ENCODE measurements at places on chromosomes 12 and 14.
A peak's percentile ranks its signal among the peaks of the same experiment; 100 is the strongest.

- DNase-seq, result no peak
These were observed 75.0 kb downstream of the DIP2B start for GRCh38 chr12:50579757-50580267.

GRCh38 chr14:76352639-76353281, 23.2 kb upstream of the ESRRB start:
- peak; percentile 78 for DNase-seq

DNA sequence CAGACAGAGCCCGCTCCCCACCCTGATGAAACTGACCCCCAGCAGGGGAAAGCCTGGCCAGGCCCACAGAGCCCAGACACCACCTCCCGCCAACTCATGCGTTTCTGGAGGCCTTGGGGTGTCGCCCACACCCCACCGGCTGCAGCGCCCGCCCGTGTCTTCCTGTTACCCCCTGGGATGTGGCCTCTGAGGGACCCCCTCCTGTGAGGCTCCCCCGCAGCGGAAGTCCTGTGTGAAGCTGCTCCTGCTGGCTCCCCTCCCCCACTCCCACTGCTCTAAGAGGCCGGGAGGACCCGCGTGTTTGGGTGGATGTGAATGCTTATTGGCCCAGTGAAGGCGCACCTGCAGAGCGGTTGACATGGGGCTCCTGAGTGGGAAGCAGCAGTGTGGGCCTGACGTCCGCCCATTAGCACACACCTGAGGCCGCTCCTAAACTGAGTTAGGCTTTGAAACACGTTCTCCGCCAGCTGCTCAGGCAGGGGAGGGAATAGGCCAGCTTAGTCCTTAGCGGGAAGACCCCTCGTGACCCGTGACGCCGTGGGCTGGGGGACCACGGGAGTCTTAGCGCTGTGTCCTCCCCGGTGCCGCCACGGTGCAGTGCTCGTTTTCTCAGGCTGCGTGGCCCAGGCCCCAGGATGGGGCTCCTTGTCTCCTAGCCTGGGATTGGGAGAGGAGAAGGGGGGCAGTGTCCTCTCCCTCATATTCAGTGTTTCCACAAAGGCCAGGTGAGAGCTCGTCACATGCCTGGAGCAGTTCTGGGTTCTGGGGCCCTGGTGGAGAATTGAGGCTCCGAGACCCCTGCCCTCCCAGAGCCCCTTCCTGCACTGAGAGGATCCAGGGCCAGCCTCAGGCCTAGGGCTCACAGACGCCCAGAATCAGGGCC, 323.4 kb upstream of the SFSWAP start:
- DNase-seq, result no peak

DNA sequence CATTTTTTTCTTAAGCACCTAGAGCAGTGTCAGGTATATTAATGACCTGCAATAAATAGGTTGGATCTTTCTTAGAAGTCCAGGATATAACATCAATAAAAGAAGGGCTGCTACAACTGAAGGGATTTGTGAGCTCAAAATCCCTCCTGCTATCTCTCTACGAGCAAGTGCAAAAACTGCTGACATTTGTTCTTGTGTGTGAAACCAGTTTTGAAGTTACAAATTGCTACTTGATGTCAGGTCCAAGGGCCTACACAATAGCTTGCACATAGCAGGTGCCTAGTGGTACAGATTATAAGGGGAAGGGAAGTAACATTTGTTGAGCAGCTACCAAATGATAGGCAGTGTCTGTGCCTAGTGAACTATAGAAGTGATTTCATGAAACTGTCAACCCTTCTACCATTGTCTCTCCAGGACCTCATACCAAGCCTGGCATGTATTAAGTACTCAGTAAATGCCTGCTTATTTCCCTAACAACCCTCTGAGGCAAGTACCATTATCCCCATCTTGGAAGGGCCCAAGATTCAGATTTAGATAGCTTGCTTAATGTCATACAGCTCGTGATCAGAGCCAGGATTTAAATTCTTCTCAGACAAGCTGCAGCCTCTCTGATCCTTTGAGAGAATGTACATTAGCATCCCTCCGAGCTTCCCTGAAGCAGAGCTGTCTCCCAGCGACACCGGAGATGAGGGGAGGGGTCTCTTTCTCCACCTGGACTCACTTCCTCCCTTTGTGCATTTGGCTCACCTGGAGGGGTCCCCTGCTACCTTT, 300.3 kb downstream of the ZFP36L1 start:
- DNase-seq, result no peak

DNA sequence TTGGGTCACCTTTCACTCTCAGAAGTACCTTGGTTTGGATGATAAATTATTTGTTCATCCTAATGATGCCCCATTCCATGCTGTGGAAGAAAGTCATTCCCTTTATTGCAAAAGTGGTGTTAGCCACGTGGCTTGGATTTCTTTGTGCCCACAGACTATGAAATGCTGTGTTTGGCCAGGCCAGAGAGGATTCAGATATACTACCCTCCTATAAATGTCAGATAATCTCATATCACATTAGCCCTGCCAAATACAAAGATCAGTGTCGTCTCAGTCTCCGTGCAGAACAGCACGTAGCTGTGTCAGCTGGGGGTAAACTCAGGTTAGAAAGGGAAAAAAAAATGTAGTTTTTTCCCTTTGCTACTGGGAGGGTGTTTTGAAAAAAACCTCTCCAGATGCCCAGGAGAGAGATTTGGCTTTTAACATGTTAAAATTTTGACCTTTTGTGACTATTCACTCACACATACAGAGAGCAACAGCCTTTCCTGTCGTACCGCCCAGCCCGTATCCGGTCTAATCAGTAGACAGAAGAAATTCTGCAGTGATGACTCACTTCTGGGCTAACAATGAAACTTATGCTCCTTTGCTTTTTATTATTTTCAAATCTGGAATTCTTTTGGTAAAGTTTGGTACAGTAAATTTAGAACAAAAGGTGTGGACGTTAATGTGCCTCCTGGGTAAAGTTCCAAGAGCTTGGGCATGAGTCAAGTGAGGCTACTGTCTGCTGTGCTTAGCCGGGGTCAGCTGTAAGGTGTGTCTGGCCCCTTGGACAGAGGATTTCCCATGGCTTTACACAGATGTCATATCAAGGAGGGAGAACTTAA, 8.5 kb upstream of the PTPRB start:
- no peak for DNase-seq
